AG04449 (cell line): ENCODE measurements at places on chromosomes 5 and 9.
A peak's percentile ranks its signal among the peaks of the same experiment; 100 is the strongest.

DNA sequence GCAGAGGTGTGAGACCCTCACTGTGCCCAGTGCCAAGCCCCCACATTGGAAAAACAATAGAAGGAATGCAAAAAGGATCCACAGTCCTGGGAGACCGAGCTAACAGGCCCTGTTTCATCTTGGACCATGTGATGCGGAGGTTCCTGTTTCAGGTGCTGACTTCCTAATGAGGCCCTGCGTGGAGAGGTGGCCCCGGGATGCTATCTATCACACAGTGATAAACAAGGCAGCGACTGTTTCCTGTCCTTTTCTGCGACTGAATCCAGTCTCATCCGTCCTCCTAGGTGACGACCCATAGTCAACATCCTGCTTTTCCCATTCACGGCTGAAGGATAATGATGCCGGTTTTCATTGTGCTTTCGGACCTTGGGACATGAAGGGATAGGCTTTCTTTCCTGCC lies 56.4 kb upstream of the BOD1 start:
- no peak for DNase-seq

GRCh38 chr9:85420750-85421149 lies 321.0 kb downstream of the AGTPBP1 start:
- peak; percentile 28 for DNase-seq

GRCh38 chr5:88245893-88246244 lies 22.8 kb downstream of the TMEM161B start:
- no peak for DNase-seq

DNA sequence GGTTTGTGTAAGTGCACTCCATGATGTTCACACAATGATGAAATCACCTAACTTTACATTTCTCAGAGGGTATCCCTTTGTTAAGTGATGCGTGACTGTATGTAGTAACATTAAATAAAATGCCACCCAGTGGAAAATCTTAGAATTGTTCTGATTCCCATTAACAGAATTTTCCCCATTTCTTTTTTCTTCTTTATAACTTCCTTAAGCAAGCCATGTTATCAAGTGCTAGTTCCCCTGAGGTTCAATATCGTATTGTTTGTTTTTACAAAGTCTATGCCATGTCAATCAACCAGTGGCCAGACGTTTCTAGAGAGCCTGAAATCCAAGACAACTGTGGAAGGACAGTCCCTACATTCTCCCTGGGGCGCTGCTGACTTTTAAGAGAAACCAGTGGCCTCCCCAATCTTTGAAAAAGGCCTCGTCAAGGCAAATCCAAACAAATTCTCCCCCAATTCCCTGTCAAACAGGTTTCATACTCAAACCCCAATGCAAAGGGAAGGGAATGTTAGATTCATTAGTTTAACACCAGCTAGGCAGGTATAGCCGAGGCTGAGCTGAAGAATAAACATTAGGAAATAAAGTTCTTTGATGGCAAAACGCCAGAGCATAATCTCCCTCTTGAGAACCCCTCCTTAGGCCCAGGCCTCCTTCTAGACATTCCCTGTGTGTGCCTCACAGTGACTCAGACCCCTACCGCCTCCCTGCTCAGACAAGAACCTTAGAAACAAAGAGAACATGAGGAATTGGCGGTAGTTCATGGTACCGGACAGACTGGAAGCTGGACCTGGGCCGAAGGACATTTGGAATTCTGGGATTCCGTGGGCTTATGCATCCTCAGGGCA lies 198.7 kb downstream of the GNA14 start:
- DNase-seq, result no peak

DNA sequence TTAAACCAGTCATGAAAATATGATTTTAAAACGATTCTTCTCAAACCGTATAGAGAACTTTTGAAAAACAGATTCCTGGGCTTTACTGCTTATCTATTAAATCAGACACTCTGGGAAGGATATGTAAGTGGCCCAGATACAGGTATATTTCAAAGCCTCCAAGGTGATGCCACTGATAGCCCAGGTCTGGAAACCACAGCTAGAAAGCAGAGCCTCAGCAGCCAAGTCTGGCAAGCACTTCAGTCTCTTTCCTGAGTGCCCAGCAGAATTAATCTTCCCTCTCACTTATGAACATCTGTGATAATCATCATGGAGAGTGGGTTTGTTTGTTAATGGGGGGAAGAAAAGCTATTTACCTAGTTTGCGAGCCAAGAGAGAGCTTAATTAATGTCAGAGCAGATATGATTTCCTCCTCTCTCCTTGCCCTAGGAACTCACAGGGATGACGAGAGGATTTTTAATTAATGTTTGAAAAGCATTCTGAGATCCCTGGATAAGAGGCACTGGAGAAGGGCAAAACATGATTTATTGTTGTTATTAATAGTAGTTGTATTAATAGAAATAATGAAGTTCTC lies 368.4 kb downstream of the TLE1 start:
- no peak for DNase-seq

GRCh38 chr5:57298985-57299491 lies 125.2 kb downstream of the GPBP1 start:
- DNase-seq, result peak; percentile 46

DNA sequence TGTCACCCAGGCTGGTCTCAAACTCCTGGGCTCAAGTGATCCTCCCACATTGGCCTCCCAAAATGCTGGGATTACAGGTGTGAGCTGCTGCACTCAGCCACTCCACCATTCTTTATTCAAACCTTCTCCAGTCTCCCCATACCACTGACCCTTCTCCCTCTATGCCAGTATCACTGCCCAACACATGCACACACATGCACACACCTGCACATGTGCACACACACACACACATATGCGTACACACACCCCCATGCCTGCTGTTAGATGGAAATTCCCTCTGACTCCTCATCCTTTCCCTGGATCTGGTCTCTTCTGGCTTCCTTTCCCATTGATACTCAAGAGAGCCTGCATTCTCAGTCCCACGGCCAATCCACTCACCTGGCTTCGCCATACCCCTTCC lies 170.0 kb downstream of the CRB2 start:
- DNase-seq, result no peak

DNA sequence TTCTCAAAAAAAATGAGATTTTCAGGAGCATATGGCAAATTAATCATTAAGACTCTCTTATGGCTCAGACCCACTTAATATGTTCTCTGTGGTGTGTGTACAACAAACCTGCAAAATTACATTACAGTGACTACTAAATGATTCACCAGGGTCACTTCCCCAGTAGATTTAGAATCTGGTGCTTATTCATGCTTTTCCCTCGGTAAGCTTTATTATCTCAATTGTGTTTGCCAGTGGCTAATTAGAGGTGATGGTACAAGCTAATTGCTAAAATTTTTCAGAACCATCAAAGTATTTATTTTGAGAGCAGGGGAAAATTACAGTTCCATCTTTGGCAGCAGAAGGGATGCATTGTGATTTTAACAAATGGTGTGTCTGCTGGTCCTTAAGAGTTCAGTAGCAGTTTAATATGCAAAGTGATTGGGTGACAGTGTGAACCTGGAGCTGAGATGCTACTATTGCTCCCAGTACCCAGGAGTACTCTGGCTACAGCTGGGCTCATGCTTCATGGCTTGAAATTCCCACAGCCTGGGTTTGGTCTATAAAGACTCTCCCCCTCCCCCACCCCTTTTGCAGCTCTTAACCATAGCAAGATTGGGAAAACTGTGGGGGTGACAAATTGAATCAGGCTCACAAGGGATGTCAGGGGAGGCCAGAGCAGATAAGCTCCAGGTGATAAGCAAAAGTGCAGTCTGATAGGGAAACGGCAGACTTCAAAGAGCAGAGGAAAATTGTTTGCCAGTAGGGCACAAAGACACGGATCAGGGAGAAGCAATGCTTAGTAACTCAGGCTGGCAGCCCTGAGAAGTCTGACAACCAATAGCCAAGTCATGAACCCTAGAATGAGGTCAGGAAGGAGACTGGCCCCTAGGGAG lies 92.8 kb upstream of the RAD23B start:
- DNase-seq, result no peak

DNA sequence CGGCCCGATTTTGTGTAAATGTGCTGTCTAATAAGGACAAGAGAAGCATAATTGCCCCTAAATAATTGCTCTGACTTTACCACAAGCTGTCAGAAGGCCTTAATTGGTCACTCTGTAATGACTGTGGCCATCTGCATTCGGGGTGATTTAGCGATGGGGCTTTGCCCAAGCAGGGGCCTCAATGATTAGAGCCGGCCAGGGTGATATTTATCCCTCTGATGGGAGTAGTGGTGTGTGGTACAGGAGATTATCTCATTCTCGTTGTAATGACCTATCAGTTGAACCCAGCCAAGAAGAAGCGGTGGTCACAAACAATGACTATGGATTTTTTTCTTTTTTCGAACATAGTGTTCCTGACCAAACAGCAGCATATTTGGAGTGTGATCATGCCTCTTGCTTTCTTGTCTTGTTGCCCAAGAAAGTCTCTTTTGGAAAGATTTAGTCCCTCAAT lies 72.0 kb upstream of the SAP30L start:
- DNase-seq, result no peak

DNA sequence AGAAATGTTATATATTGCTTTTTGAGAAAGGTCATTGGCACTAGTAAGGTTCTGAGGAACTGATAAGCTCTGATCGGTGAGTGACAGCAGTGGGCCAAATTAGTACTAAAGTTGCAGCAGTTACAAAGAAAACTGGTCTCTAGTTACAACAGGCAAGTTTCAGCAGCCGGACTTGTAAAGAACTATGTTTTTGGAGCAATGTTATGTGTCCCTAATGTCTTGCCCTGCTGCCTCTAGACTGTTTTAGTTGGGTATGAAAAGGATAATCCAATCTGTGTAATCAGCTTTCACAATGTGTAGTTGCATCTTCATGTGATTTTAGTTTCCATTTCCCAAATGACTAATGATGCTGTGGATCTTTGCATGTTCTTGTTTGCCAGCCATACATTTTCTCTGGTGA lies 113.5 kb downstream of the CAMK4 start:
- DNase-seq, result no peak

DNA sequence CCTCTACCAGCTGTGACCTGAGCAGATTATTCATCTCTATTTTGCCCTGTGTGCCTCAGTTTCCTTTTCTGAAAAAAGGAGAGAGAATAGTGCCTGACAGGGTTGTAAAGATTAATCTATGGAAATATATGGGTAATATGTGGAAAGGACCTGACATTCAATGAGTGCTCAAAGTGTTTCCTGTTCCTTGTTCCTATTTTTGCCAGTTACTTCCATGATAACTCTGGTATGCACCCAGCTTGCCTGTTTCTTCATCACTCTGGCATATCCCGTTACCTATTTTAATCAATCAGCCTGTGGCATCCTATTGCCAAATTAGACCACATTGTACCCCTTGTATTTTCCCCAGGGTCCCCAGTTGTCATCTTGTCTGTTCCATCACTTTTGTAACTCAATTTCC lies 3.6 kb upstream of the ARAP3 start:
- no peak for DNase-seq

DNA sequence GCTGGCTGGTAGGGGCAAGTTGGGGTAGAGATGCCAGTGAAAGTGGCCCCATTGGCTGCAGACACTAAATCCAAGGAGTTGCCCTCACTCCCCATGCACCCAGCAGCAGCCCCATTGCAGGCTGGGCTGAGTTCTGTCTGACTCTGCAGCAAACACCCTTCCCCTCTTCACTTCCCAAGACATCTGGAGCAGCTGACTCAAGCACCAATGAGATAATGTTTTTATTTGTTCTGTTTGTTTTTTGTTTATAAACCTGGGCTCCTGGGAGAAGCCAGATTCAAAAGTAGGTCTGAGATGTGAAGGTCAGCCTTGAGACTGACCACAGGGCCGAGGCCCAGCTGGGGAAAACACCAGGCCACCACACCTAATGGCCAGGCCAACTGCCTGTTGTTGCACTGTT lies 545.9 kb upstream of the KLF4 start:
- DNase-seq, result no peak

- DNase-seq, result no peak
Observed at GRCh38 chr5:111813537-111813936, 56.5 kb upstream of the NREP start.

DNA sequence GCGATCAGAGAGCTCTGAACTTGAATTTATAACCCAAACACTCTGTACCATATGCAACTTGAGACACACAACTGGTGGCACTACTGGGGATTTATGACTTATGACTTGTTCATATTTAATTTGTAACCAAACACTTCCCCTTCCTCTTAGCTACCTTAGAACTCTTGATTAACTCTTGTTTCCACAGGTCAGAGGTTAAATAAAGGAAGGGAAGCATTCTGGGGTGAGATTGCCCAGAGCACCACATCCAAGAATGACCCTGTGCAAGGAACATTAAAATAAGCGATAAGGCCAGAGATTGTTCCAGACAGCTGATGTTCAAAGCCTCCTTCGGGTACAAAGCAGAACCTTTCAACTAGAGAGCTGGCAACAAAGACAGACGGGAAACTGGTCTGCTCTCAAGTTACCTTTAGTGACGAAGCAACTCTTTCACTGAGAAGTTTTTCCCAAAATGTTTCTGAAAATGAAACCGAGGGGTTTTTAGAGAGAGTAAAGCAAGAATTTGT lies 242.6 kb downstream of the DENND1A start:
- DNase-seq, result no peak

GRCh38 chr5:142235870-142236672 lies 88.8 kb downstream of the SPRY4 start:
- no peak for DNase-seq

- no peak for DNase-seq
Observed at GRCh38 chr5:26487553-26487952, 550.8 kb downstream of the CDH9 start.

DNA sequence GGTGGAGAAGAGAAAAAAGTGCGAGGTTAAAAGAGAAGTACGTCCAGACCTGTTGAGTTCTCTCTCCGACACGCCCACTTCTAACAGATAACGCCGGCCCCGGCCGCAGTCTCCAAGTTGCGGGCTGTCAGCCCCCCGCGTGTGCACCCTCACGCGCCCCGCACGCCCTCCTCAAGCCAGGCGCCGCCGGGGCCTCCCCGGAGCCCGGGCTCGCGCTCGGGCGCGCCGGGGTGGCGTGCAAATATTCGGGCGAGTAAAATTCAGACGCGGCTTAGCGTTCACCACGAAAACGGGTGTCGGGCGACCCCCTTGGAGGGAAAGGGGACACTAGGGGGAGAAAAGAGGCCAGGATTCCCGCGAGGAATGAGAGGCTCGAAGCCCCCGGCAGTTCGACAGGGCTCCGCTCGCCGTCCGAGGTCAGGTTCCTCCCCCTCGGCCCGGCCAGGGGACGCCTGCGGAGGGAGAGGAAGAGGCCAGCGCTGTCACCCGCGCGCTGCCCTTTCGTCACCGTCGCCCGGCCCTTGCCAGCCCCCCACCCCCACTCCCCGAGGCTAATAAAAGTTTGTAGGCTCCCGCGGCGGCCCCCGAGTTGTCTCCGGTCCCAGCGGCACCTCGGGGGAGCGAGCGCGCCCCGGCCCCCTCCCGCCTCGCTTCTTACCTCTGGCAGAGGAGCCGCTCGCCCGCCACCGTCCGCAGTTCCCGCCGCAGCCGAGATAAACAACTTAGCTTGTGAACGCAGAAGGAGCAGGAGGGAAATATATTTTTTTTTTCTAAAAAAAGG lies 743 bp downstream of the NR3C1 start:
- no peak for DNase-seq

DNA sequence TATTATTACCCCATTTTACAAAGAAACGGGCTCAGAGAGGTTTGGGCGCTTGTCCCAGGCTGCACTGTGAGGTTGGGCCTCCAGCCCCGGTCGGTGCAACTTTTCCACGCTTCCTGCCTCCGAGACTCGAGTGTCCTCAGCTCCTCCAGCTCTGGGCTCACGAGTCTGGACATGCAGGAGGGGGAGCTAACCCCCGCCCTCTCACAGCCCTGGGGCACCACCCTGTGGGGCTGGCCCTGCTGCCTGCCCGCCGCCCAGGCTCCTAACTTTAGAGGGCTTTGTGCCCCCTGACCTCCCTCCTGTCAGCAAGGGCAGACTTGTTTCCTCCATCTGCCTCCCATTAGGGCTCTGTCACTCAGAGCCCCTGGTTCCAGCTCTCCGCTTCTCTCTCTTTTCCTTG lies 4.3 kb upstream of the ASB6 start:
- no peak for DNase-seq
